ENCODE measurements at places on chromosomes 6 and 20. TPM values are rescaled to one million over a fixed set of nuclear protein-coding genes. Genes with fewer than 3 reads are reported as not detected.
A peak's percentile ranks its signal among the peaks of the same experiment; 100 is the strongest.

Gene SEC23B
- 44.5 TPM for total RNA-seq

Gene RREB1
- total RNA-seq = 7.6 TPM

Gene ZBTB2
- total RNA-seq = 6.9 TPM

Gene TRIM10
- total RNA-seq = 0.36 TPM

Gene GHRH
- not detected for total RNA-seq

DNA sequence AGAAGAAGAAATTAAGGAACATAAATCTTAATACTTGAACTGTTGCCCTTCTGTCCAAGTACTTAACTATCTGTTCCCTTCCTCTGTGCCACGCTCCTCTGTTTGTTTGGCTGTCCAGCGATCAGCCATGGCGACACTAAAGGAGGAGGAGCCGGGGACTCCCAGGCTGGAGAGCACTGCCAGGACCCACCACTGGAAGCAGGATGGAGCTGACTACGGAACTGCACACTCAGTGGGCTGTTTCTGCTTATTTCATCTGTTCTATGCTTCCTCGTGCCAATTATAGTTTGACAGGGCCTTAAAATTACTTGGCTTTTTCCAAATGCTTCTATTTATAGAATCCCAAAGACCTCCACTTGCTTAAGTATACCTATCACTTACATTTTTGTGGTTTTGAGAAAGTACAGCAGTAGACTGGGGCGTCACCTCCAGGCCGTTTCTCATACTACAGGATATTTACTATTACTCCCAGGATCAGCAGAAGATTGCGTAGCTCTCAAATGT lies 17.1 kb downstream of the IRF4 start:
- DNase-seq = no peak

DNA sequence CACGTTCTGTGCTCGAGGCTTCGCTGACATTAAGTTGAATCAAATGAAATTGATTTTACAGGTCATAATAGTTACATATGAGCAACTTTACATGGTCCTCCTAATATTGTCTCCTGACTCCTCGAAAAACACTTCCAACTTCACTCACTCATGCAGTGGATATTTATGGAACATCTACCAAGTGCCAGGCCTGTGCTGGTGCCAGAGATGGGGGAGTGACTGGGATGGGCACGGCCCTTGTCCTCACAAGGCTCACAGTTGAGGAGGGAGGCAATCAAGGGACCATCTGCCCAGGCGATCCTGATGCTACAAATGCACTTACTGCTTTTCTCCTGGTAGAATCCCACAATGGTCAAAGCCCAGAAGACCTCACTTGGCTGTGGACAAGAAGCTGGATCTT lies 426.4 kb downstream of the PREX1 start:
- DNase-seq = no peak

GRCh38 chr6:81003156-81003555 lies 749.3 kb downstream of the TENT5A start:
- no peak for DNase-seq

- no peak for DNase-seq
Measured at GRCh38 chr6:110944681-110945151, 13.8 kb upstream of the GTF3C6 start.

- DNase-seq = no peak
Measured at GRCh38 chr20:23745247-23745646, 5.5 kb downstream of the CST1 start.

- DNase-seq = peak; percentile 58
Measured at GRCh38 chr6:138219398-138219797, 1.1 kb upstream of the PBOV1 start.

DNA sequence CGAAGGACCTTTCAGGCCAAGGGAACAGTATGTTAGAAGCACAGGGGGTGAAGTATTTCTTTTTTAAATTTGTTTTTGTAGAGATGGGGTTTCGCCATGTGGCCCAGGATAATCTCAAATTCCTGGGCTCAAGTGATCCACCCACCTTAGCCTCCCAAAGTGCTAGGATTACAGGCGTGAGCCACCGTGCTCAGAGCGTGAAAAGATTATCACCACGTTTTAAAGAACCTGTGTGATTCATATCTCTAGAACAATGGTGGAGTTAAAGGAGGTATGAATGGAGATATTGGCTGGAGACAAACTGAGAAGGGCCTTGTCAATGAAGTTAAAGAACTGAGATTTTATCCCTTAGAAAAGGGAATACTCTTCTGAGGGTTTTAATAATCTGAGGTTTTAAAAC lies 9.7 kb downstream of the ASF1A start:
- DNase-seq = no peak

GRCh38 chr6:56852260-56853010 lies 102.5 kb upstream of the BEND6 start:
- DNase-seq = no peak

- DNase-seq = no peak
Measured at GRCh38 chr20:36018208-36018988, 50.0 kb downstream of the CNBD2 start.

Measured in cerebellum (tissue), 4 donors.